ENCODE measurements at places on chromosomes 12 and 14.

DNA sequence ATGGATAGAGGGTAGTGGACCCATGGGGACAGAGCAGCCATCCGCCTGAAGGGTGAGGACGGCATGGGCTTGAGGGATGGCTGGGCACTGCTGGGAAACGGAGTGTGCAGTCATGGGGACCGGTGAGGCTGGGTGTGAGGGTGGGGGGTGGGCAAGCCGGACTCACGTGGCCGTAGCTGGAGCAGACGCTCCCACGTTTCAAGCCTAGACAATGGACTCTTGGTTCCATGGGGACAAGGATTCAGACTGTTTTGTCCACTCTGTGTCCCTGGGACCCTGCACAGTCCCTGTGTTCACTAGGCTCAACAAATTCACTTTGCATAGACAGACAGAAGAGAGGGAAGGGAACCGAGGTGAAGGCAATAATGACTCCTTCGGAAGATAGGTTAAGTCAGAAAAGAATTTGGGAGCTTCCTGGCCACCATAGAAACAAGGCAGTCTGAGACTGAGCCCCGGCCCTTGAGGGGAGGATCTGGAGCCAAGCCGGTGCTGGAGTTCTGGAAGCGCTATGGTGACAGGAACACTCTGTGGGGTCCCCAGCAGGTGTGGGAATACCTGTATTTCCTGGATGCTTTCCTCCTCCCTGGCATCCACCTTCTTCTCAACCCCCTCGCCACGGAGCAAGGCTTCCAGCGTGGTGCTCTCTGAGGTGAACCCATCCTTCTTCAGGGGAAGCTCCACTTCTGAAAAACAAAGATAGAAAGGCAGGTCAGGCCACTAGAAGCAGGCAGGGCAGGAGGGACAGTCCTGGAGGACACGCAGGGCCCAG is 162.5 kb downstream of the DPF3 start:
- no peak for DNase-seq

DNA sequence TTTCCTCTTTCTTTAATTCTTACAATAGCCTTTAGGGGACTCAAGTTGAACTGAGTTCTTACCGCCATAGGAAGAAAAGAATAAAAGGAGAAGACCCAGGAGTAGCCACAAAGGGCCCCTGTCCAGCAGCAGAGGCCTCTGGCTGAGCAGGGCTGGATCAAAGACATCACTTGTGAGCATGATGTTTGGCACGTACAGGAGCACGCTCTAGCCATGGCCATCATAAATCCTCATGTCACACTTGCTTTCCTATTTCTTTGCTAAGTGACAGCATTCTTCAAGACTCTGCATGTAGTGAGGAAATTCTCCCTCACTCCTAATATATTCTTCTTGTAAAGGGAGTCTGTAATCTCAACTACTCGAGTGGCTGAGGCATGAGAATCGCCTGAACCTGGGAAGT is 15.7 kb downstream of the CLEC4C start:
- no peak for DNase-seq

GRCh38 chr14:24430682-24431568 is 1.2 kb downstream of the KHNYN start:
- DNase-seq, result no peak

GRCh38 chr12:54407183-54407905 is 11.7 kb downstream of the ITGA5 start:
- no peak for DNase-seq

DNA sequence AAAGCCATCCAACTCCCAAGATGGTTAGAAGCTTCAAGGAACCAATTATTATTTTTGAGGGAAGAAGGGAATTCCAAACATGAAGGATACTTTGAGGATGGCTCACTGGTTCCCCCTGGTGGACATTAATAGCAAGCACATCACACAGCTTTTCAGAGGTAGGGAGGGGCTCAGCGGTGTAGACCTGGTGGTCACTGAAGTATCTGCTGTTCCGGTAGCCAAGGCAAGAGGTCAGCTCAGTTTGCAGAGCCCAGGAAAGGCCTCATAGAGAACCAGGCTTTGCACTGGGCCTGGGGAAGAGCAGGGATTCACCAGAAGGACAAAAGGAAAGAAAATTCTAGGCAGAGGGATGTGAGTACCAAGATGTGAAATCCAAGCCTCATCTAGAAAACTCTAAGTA is 118.7 kb downstream of the KSR2 start:
- DNase-seq, result no peak

DNA sequence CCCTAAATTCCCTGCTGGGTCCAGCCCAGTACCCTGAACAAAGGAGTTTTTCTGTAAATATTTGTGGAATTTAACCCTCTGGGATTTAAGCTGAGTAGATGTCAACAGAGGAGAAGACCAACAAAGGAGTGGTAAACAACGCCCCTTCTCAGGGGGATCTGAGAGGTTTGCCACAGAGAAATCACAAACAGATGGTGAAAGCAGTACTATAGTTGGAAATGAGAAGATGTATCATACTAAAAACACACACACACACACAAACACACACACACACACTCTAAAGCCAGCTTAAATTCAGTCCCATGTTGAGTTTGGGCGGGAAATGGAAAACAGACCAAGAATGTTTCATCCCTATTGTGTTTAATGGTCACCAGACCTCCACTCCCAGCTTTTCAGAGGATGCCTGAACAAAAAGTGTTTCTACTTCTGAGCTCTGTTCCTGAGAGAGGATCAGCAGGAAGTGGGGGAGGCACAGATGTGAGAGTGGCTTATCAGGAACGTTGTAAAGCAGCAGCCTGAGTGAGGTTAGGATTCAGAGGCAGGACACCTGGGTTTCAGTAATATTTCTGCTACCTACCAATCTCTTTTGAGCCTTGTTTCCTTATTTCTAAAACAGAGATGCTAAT is 3.2 kb downstream of the BIN2 start:
- no peak for DNase-seq

- DNase-seq, result no peak
These were observed 67.0 kb upstream of the CSRP2 start for GRCh38 chr12:76945867-76946266.

- DNase-seq, result no peak
These were observed 15.3 kb downstream of the DLK1 start for GRCh38 chr14:100741966-100742365.

GRCh38 chr12:123833830-123834229 is 71.7 kb downstream of the DNAH10 start:
- DNase-seq, result no peak

DNA sequence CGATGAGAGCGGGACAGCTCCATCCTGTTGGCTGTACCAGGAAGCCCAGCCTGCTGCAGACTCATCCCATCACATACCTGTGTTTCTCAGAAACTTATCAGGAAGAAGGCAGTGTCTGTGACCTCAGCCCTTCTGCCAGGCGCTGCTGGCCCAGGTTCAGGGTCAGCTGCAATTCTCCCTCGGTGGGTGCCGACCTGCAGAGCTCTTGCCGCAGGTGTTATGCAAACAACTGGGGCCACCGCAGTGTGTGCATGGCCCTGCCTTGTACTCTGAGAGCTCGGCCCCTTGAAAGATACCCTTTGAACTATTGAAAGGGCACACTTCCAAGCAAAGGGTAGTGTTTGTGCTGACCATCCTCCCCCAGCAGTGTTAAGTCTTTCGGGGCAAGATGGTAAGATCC is 322.2 kb upstream of the DIO3 start:
- DNase-seq, result no peak

Data from cortex of kidney (tissue), 1 donor.